ENCODE measurements at places on chromosomes 4 and X.
A peak's percentile ranks its signal among the peaks of the same experiment; 100 is the strongest.

GRCh38 chr4:92789741-92790140, 486.0 kb downstream of the GRID2 start:
- DNase-seq: no peak

GRCh38 chrX:50684871-50685270, 129.1 kb downstream of the SHROOM4 start:
- DNase-seq: no peak

DNA sequence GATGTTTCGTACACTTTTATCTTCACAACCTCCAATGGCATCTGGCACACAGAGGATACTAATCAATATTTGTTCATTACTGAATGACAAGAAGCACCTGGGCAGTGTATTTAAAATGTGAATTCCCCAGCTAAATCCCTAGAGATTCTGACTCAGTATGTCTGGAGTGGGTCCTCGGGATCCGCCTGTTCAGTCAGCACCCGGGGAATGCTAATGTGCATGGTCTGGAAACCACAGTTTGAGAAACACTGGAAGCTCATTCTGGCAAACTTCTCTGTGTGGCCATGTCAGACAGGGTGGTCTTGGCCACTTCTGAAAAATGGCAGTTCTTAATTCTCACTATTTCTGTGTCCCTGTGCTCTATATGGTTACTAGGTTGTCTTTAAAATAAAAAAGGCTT, 138.8 kb upstream of the VCX start:
- no peak for DNase-seq

- no peak for DNase-seq
Measured at GRCh38 chrX:48683411-48683982, at the start of gene WAS. TSS of gene WAS (plus strand) at chrX:48683799. CDS start at chrX:48683854, 55 bp downstream.

- no peak for DNase-seq
Measured at GRCh38 chr4:133968174-133968573, 233.4 kb downstream of the PABPC4L start.

GRCh38 chr4:169416997-169417396, 146.2 kb upstream of the SH3RF1 start:
- no peak for DNase-seq

GRCh38 chr4:148166132-148166591, 276.1 kb downstream of the NR3C2 start:
- no peak for DNase-seq

DNA sequence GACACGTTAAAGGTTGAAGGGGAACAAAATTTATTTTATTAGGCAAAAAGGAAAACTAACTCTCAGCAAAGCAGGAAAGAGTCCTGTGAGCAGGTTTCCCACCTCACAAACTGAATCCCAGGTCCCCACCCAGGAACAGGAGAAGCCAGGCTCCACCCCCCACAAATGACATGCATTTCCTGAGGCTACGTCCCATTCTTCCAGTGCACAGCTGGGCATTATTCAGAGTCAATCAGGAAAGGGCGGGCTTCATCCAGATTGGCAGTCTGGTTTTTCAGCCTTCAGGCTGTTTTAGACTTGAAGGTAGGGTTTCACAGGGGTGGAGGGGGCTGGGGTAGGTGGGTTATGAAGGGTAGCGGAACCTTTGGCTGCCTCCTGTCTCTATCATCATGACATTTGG, 11.9 kb upstream of the ASIC5 start:
- no peak for DNase-seq

- peak; percentile 78 for DNase-seq
Measured at GRCh38 chr4:40301603-40302002, 33.5 kb upstream of the CHRNA9 start.

DNA sequence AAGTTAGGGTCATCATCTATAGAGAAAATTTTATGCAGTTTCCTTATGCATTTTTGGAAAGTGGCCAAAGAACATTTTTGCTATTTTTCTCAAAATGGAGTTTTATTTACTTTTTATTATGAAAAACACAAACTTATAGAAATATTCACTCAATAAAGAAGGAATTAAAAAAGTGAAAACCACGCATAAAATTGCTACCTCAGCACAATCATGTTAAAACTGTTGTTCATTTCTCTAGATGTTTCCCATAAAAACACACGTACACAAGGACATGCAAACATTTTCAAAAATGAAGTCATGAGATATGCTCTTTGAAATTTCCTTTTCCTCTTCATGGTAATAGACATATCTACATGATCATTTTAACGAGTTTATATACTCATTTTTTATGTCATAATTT, 536.8 kb upstream of the MAGEB18 start:
- DNase-seq: no peak

DNA sequence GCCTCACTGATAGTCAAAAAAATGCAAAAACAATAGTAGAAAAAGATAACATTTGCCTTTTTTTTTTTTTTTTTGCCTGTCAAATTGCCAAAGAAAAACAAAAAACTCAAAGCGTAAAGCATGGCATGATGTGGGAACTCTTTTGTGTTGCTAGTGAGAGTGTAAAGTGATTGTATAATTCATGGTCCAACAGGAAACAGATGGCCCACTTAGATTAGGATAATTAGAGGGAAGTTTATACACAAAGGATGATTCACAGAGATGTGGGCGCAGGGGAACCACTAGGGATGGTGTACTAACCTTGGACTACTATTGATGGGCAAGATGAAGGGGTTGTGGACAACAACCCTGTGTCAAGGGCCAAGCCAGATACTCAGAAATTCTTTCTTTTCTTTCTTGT, 16.4 kb downstream of the MCUB start:
- DNase-seq: no peak

DNA sequence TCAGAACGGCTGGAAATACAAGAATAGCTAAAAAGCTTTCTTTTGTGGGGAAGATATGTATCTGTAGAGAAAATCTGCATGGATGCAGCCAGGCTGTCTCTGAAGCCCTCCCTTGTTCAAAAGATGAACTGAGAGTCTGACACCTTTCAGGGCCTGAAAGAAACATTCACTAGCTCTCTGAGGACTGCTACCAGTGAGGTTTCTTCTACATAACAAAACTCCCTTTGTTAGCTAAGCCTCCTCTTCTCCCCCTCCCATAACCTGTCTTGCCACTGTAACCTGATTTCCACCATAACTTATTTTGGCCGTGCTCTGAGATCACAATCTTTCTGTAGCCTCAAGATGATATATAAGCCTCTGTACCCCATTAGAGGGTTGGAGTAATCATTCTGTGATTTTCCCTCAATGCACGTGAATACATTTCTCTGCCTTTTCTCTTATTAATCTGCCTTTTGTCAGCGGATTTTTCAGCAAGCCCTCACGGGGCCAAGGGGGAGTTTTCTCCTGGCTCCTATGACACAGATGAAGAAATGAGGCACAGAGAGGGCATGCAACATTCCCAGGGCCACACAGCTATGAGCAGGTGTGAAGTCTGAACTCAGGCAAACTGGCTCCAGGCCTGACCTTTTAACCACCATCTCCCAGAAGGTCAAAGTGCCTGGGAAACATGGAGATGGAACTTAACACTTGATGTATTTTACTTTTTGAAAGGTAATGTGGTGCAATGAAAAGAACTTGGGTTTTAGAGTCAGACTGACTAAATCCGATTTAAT, 161.6 kb upstream of the PRDX4 start:
- no peak for DNase-seq

DNA sequence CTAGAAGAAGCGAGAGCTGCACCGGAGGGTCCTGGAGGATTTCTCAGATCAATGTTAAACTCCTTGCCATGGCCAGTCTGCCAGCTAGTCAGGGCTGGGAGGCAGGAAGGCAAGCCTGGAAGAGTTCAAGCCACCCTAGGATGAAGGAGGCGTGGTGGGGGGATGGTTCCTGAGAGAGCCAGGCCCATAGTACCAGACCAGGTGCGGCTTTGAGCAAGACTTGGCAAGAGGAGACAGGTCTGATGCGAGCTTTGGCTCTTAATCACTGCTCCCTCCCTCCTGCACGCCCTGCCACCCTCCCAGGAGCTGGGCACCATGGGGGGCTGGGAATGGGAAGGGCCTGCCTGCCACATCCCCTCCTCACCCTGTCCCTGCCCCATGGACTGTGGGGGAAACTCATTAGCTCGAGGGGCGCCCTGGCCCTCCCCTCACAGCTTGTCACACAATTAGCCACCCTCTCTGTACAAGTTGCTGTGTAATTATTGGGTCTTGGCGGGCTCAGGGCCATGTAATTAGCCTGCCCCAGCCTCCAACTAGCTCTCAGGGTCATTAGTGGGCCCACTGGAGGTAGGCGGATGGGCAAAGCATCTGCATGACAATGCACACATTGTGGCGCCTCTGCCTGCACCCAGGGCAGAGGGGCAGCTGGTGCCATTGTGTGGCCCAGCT, 50.3 kb downstream of the EFNB1 start:
- DNase-seq: no peak

DNA sequence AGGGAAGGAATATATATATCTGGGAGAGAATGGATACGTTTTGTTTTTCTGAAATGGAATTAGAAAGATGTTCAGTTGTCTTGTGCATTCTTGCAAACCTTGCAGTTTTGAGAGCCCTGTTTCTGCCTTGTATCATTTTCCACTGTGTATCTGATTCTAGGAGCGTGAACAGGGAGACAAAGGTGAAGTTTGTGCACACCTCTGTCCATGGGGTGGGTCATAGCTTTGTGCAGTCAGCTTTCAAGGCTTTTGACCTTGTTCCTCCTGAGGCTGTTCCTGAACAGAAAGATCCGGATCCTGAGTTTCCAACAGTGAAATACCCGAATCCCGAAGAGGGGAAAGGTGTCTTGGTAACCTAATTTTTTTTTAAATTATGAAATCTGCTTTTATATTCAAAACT, 17.7 kb downstream of the PGM2 start:
- DNase-seq: no peak

GRCh38 chr4:139798456-139798855, 132.8 kb downstream of the MGST2 start:
- no peak for DNase-seq

DNA sequence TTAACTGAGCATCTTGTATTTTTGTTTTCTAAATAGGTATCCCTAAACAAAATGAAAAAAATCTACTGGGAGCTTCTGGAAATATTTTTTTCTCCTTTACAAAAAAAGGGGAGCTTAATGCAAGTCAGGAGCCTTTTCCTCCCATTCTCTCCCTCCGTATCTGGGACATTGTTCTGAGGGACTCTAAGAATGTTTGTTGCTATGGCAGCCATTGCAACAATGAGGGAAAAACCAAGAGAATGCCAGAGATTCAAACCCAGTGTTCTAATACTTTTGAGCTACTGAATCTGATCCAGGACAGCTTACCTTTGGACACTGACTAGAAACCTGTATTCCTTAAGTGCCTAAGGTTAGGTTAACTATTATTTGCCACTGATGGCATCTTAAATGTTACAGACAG, 485.7 kb upstream of the HS3ST1 start:
- DNase-seq: no peak

DNA sequence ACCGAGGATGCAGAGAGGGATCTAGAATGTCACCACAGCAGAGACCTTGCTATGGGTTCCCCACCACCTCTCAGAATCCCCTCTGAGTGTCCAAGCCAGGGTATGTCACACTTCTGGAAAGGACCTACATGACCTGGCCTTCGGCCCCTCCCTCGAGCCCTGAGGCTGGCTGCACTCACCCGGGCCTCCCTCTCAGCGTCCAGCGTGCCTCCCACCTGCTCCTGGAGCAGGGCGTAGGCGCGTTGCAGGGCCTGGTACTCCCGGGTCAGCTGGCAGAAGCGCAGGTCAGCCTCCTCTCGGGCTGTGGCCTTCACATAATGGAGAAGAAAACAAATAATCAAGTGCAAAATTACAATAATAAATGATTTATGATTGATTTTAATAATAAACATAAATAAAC, 43.9 kb upstream of the C4orf50 start:
- DNase-seq: no peak

GRCh38 chrX:41634284-41634683, 54.5 kb upstream of the GPR34 start:
- DNase-seq: no peak

- no peak for DNase-seq
Measured at GRCh38 chrX:10597871-10598270, 22.5 kb downstream of the MID1 start.

Data from T-cell (primary cell).